Tibial nerve (tissue), 4 donors: ENCODE measurements at places on chromosomes 1 and 21. TPM values are rescaled to one million over a fixed set of nuclear protein-coding genes. Genes with fewer than 3 reads are reported as not detected.
A peak's percentile ranks its signal among the peaks of the same experiment; 100 is the strongest.

DNA sequence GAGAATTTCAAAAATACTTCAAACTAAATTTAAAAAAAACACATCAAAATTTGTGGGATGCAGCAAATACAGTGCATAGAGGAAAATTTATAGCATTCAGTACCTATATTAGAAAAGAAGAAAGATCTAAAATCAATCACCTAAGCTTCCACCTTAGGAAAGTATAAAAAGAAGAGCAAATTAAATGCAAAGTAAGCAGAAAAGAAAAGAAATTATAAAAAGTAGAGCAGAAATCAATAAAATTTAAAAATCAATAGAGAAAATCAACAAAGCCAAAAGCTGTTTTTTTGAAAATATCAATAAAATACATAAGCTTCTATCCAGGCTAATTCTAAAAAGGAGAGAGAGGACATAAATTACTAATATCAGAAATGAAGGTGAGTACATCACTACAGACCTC is 255.4 kb downstream of the KCNH1 start:
- DNase-seq, result no peak

The CSDE1 gene
- total RNA-seq, result 1,344 TPM

The IL12RB2 gene
- 0.87 TPM for total RNA-seq

GRCh38 chr1:154346276-154346917 is 21.1 kb downstream of the ATP8B2 start:
- no peak for DNase-seq

GRCh38 chr1:43648221-43648847 is 1.6 kb upstream of the KDM4A start:
- no peak for DNase-seq

- DNase-seq, result no peak
These were observed 127.5 kb upstream of the EDN2 start for GRCh38 chr1:41611932-41612450.

- DNase-seq, result peak; percentile 57
These were observed 274.5 kb downstream of the CTH start for GRCh38 chr1:70685300-70686286.

The KRTAP13-2 gene
- total RNA-seq, result not detected

DNA sequence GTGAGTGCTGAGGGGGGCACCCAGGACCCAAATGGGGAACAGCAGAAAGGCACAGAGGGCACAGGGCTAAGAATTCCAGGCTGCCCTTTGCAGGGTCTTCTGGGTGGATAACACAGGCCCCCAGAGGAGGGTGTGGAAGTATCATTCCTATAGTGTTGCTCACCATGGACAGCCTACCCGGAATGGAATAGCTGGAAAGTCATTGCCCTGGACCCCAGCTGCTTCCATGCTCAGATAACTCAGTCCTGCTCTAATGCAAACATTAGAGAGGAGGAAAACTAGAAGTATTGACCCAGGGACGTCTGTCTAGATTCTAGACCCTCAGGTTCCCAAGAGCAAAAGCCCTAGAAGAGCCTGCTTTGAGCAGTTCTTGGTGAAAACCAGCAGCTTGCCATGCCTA is 24.7 kb downstream of the SLC6A17 start:
- DNase-seq, result no peak

DNA sequence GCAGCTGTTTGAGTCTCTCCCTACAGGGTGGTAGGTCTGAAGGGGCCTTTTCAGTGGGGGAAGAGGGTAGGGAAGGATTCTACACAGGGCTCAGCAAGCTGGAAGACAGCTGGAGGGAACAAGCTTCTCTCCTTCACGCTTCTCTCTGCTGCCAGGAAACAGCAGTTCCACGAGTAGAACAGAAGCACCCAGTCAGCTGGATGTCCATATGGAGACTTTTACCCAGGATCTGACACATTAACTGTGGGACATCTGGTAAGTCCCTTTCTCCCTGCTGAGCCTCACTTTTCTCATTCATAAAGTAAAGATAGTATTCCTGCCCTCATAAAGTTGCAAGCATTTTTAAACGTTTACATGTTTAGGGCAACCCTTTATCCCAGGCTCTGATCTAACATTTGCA is 280.3 kb downstream of the OMA1 start:
- DNase-seq, result no peak

GRCh38 chr1:150311762-150312161 is 9.6 kb upstream of the PRPF3 start:
- no peak for DNase-seq

DNA sequence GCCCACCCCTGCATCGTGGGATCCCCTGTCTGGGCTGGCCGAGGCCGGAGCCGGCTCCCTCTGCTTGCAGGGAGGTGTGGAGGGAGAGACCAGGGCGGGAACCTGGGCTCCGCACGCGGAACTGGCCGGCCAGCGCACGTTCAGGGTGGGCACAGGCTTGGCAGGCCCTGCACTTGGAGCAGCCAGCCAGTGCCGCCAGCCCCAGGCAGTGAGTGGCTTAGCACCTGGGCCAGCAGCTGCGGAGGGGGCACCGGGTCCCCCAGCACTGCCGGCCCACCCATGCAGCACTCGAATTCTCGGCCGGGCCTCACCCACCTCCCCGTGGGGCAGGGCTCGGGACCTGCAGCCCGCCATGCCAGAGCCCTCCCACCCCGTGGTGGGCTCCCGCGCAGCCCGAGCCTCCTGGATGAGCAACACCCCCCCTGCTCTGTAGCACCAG is 422.6 kb downstream of the AMY1C start:
- DNase-seq, result no peak

DNA sequence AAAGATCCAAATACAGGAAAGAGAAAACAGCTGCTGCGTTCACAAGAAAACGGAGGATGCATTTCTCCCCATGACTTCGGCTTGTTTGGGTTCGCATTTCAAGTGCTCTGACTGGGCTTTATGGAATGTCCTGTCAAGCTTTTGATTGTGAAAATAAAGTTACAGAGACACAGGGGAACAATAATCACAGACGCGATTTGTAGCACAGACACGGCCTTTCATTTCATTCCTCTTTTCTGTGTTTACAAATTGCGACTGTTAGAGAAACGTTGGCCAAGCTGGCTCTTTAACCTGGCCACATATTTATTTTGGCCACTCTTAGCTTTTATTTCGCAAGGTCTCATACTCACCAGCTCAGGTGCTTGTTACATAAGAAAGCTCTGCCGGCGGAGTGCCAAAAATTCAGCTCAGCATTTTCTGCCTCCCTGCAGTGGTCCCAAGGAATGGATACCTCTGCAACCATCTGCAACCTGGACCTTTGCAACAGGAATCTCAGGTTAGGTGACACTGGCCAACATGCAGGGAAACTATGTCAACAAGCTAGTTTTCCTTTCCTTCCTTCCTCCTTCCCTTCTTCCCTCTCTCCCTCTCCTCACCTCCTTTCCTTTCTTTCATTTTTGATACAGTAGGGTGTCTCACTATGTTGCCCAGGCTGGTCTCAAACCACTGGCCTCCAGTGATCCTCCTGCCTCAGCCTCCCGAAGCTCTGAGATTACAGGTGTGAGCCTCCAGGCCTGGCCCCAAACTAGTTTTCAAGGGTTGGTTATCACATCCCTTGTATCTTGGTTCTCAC is 58.2 kb upstream of the SLC45A1 start:
- DNase-seq, result peak; percentile 78

DNA sequence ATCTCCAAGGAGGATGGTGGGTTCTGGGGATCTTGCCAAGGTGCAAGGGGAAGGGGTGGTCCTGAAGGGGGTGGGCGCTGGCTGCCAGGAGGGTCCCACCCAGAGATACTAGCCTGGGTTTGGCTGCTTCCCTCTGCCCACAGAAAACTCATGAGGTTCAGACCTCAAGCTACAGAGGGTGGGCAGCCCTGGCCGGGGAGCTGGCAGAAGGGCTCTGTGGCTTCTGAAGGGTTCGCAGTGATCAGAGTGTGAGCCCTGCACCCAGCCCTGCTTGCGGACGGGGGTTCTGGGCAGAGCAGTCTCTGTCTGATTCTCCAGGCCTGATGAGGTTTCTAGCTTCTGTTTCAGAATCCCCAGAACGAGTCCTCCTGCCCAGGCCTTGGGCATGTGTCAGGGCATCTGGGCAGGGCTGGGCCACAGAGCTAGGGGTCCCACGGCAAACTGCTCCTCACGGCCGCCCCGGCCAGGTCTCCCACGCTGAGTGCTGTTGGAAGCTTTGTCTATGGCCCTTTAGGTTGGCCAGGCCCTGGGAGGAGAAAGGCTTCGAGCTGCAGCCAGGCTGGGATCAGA is 635 bp upstream of the MMEL1 start:
- DNase-seq, result no peak
